DMS153 (cell line): ENCODE measurements at places on chromosomes 13 and 19.
A peak's percentile ranks its signal among the peaks of the same experiment; 100 is the strongest.

- DNase-seq: no peak
These were observed 1.6 kb upstream of the IGFL4 start for GRCh38 chr19:46042252-46042883.

GRCh38 chr13:58633226-58633625 is 1001.7 kb downstream of the PCDH17 start:
- no peak for DNase-seq

- DNase-seq: no peak
These were observed 275.2 kb upstream of the EDNRB start for GRCh38 chr13:78193846-78194245.

GRCh38 chr19:10305139-10305806 is 4.3 kb downstream of the ZGLP1 start:
- DNase-seq: no peak

DNA sequence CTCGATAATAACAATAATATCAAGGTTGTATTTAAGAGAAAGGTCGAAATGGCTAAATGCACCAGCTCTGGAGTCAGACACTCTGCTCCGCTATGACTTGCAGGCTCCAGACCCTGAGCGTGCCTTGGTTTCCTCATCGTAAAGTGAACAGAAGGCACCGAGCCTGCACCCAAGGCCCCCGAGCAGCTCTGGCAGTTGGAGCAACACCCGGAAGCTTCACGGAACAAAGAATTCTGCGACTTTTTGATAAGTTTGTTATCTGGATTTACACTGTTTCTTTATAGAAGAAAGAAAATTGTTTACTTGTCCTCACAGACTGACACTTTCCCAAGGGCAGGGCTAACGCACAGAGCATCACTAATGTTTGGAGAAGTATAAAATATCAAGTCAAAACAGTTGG is 4.4 kb downstream of the GRTP1 start:
- DNase-seq: no peak

DNA sequence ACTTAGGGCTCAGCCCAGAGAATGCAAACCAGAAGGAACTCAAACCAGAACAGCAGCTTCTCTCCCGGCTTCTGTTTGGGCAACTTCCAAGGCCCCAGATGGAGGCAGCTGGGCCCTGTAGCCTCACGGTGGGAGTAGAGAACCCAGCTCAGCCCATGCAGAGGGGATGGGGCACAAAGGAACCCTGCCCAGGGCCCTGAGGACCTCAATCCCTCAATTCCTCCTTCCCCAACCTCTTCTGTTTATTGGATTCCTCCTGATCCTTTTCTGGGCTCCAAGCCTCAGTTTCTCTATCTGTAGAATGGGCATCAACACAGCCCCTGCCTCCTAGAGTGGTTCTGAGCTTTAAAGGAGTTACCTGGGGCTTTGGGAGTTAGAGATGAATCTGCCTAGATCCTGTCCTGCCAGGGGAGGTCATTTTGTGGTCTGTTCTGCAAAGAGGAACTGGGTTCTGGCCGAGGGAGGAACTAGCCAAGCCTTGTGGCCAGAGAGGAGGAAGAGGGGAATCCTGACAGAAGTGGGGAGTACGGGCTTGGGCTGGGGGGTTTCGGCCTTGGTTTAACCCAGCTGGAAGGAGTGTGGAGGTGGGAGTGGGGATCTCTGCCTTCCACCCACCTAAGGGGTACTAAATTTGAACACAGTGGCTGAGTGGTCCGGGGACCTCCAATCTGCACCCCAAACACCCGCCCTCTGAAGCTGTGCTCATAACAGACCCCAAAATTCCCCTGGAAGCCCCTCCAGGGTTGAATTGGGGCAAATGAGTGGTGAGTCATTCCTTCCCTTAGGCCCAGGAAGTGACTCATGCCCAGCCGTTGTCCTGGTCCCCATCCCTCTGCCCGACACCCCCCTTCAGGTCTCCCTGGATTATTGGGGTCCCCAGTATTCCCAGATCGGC is 2.7 kb downstream of the ADGRE5 start:
- DNase-seq: no peak

DNA sequence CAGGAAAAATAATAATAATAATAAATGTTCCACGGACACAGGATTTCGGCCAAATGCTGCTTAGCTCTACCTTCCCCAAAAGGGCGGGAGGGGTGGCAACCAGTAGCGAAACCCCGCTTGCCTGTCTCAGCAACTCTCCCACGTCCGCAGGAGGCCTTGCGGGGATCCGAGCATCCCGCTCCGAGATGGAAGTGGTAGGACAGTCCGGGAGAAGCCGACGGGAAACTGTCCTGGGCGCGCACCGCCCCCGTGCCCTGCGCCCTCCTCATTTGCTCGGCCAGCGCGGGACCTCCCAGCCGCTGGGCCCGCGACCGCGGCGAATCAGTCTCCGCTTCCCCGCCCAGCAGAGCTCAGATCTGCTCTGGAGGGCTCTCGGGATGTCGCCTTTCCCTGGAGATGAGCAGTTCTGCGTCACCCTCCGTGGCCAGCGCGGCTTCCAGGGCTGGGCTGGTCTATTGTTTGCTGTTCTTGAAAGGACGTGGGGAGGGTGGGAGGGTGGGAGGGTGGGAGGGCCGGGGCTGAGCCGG is 48.9 kb upstream of the PABPC3 start:
- peak; percentile 2 for DNase-seq
